ENCODE measurements at places on chromosomes 3 and 15.
A peak's percentile ranks its signal among the peaks of the same experiment; 100 is the strongest.

GRCh38 chr15:65426216-65426853, 3.6 kb upstream of the IGDCC4 start:
- no peak for DNase-seq

DNA sequence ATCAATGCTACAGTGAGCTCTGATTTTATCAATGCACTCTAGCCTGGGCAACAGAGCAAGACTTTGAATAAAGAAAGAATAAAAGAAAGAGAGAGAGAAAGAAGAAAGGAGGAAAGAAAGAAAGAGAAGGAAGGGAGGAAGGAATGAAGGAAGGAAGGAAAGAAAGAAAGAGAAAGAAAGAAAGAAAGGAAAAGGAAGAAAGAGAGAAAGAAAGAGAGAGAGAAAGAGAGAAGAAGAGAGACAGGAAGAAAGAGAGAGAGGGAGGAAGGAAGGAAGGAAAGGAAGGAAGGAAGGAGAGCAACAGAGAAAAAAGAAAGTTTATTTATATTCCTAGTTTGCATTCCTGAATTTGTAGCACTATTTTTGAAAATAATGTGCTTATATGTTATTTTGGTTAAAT, 52.3 kb upstream of the ITGA11 start:
- no peak for DNase-seq

DNA sequence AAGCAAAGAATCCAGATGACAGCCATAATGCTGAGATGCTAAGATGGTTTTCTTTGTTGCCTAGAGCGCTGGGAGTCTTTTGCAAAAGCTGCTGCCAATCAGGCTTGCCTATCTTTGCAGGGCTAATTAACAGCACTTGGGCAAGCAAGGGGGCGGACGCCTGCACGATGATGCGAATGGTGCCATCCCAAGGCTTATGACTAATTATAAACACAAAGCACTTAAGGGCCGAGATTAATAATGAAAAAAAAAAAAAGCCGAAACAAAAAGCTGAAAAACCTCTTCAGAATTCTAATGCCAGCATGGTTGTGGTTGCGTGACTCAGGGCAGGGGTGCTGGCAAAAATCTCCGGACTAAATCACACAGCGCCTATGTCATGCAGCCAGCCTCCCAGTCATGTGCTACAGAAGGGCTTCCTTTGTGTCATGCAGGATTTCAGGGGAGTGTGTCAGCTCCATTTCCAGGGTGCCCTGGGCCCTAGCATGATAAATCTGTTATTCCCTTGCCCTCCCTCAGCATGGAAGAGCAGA, 185.0 kb upstream of the ANKRD28 start:
- peak; percentile 99 for DNase-seq

DNA sequence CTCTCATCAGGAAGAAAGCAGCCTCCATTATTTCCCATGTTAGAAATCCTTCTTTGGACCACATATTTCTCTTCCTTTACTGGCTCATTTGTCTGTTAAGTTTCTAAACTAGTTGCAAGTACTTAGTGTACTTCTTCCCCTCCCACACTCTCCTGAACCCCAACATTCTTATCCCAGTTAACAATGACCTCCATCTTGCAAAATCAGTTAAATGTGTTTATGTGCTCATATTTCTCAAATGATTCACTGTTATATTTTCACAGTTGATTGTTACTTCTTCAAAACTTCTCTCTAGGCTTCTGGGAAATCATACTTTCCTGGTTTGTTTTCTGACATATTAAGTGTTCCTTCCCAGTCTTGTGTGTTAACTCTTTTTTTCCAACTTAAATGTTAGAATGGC, 856.9 kb downstream of the EPHA3 start:
- DNase-seq: no peak

DNA sequence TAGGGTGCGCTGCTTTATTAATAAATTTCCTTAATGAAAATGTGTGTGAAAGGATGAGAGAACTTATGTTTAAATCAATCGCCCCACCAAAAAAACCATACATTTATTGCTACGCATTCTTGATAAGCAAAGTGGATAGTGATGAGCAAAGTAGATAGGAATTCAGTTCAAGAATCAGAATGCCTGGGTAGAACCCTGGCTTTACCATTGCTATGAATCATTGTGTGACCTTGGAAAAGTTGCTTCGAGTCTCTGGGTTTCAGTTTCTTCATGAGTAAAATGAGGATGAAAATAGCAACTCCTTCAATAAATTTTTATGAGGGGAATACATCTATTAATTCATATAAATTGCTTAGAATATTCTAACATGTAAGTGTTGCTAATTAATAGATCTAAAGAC, 2.6 kb upstream of the ALCAM start:
- DNase-seq: peak; percentile 82

GRCh38 chr15:27123808-27124207, 152.8 kb downstream of the GABRG3 start:
- no peak for DNase-seq

DNA sequence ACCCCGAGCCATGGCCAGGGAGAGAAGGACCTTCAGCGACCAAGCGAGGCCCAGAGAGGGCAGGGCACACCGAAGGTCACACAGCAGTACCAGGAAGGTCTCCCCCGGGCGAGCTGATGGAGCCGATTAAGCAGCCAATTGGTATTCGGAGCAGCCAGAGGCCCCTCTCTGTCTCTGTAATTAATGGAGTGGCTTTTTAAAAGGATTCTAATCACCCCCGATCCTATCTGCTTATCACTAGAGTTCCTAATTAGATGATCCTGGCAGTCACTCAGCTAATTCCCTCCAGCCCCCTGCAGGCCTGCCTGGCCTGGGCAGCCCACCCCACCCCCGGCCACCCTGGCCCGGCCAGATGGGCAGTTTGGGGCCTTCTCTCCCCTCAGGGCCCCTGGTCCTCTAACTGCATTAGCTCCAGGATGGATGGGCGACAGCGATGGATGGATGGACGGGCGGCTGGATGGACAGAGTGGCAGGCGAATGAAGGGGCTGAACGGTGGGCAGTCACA, 1.6 kb upstream of the DNAJB8 start:
- DNase-seq: no peak

DNA sequence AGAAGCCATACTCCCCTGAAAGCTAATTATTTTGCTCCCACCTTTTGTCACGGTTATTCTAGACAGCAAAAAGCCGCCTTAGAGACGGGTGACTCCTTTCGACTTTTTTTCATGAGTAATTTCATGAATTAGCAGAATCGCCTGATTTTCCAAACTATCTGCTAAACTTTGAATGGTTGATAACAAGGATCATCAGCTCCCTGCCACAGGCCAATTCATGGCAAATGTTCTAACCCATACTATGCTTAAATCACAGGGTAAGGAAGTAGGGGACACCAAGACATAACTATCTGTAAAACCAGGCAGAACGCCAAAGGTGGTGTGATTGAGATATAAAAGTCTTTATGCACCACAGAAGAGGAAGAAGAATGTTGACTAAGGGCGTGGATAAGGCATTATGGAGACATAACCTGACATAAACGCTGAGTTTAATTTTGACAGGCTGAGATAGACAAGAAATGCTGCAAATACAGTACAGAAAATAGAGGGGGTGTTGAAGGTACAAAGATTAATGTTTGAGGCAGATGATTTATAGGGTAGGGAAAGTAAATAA, 891 bp upstream of the DMXL2 start:
- peak; percentile 6 for DNase-seq

- DNase-seq: no peak
Measured at GRCh38 chr3:148026009-148026588, 616.9 kb downstream of the ZIC1 start.

DNA sequence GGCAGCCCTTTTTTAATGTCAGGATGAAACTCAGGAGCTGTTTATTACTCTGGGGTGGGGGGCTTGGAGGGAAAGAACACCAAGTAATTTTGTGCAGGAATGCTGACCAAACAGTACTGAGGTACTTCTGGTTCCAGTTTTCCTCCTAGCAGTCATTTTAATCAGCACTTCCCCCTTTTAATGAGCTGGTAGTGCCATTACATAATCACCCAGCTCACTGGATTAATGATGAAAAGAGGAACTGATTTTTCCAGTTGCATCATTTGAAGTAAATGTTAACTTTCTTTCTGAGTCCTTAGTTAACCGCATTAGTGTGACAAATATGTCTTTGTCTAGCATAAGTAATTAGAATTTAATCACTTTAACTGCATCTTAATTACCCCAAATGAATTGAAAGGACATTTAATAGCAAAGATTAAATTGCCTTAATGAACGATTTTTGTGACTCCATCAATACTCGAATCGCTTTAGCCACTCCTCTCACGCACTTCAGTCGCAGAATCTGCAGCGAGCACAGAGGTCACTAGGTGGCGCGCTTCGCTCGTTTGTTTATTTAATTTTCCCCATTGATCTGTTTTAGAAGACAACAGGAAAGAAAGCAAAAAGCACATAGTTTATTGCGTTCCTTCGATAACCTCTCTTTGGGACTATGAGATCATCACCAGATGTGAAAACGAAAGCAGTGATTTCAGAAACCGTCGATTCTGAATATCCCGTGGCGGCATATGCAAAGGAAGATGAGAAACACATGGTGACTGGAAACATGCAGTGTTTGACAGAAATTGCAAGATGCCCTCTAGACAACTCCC, 9.8 kb downstream of the ONECUT1 start:
- peak; percentile 49 for DNase-seq

GRCh38 chr3:49910409-49911123, 6.9 kb upstream of the MST1R start:
- no peak for DNase-seq

GRCh38 chr15:79513940-79514339, 81.8 kb downstream of the MINAR1 start:
- peak; percentile 8 for DNase-seq

- DNase-seq: peak; percentile 18
Measured at GRCh38 chr3:40042752-40043443, 233.5 kb downstream of the MYRIP start.

GRCh38 chr3:186209810-186210752, 101.2 kb upstream of the ETV5 start:
- peak; percentile 89 for DNase-seq

- DNase-seq: no peak
Measured at GRCh38 chr3:73552700-73553099, 72.0 kb downstream of the PDZRN3 start.

DNA sequence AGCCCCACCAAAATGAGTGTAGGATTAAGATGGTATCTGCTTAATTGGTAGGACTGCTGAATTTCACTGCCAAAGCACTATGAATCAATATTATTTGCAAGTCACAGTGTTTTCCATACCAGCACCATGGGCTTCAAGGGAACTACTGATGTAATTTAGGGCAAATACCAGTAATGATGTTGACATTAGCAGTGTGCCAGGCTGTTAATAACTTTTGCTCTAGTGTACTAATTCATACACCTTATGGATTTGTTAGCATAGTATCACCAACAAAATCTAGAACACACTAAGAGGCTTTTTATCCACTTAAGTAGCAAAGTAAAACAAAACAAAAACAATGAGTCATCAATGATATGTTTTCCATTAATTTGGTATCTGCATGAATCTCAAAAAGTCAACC, 888.2 kb downstream of the CADM2 start:
- no peak for DNase-seq

DNA sequence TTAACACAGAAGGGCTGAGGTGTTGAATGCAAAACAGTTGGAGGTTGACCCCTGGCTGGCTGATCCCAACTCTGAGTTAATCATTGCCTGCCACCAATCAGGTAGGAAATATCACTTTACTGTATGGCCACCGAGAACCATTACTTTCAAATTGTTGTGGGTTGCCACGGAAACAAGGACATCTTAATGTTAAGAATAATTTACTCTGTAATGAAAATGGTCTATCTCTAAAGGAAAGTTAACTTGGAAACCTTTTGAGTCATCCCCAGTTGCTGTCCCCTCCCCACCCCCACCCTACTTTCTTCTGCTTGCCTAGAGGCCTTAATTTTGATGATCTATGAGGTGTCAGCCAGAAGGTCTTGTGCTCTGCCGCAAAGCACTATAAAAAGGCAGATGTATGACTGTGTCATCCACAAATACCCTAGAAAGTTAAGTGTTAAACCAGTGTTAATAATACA, 78.7 kb upstream of the SNRK start:
- DNase-seq: peak; percentile 13

- DNase-seq: no peak
Measured at GRCh38 chr3:168939651-168940238, 723.8 kb downstream of the MECOM start.

- peak; percentile 42 for DNase-seq
Measured at GRCh38 chr15:48176112-48176511, 2.0 kb downstream of the MYEF2 start.

- no peak for DNase-seq
Measured at GRCh38 chr15:40345867-40346578, 4.8 kb upstream of the PHGR1 start.

DNA sequence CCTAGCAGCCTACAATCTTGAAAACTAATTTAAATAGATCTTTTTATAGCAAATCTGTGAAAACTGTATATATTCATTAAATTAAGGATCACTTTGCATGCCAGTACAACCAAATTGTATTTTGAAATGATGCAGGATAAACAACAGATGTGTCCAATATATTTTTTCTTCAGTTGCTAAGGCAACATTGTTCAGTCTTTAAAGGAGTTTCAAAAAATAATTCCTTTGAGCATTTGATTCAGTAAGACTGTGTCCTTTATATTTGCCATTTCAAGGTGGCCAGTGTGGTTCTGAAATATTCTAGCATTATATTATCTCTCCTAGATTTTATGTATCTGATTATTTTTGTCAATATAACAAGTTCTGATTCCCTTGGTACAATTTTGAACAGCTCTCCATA, 254.7 kb downstream of the PLOD2 start:
- no peak for DNase-seq

GRCh38 chr15:69497667-69498066, 45.0 kb downstream of the RPLP1 start:
- DNase-seq: no peak

- DNase-seq: peak; percentile 81
Measured at GRCh38 chr3:111761309-111761795, 97.7 kb upstream of the PHLDB2 start.

All from HT1080 (cell line).